NCI-H2081 (cell line): ENCODE measurements at places on chromosomes 3 and 15.

DNA sequence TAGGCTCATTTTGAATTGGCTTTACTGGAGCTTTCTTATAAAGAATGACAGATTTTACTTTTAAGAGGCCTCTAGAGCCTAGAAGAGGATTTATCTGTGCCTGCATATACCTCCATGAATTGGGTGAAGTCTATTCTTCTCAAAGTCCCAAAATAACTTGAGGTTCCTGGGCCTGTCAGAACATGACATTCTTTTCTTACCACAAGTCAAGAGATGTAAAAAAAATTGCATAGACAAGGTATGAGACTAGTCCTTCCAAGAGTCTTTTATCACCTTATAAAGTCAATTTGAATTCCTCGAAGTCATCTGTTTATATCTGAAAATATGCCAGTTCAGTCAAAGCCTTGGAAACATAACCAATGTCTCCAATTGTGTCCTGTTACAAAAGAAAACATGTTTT lies 17.2 kb upstream of the CD200 start:
- no peak for DNase-seq

GRCh38 chr3:42092006-42092405 lies 849 bp downstream of the TRAK1 start:
- DNase-seq = no peak

DNA sequence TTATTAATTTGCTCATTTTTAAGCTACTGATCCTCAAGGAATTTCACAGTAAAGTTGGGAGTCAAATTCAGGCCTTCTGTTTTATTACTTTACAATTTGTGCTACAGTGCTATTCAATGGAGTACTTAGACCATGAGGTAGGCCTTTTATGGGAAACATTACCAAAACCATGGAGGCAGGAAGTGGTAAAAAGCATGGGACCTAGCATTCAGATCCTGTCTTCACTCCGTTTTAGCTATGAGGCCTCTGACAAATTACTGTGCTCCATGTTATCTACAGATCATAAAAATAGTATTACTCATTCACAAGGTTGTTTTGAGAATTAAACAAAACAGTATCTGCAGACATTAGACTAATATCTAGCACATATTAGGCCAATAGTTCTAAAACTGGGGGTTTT lies 140.6 kb upstream of the SLITRK3 start:
- DNase-seq = no peak

- no peak for DNase-seq
Measured at GRCh38 chr3:169347597-169347996, 315.9 kb downstream of the MECOM start.

DNA sequence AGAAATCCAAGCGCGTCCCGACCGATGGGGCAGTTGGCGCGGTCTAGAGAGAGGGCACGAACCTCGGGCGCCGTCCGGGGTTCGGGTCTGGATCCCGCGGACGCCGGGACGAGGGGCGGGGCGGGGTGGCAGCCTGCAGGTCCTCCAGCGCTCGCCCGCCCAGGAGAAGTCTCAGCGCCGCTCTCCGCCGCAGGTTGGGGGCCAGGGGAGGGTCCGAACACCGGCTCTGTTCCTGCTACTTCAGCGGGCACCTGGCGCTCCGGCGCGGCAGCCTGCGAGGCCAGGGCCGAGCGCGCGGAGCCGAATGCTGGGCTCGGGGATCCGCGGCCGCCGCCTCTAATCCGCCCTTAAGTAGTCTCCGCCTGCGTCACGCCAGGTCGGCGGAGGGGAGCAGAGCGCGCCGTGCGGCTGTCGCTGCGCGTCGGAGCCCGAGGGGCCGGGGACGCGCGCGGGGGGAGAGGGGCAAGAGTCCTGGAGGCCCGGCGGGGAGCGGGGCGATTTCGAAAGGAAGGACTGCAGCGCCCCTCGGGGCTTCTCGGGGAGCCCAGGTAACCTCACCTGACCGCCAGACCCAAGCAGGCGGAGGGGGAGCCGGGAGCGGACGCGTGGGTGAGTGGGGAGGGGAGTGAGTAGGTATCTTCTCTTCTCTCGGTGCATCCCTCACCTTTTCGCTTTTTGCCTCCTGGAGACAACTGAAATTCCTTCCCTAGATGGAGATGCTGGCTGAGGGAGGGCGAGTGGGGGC lies at the start of gene GJD2:
Gene GJD2 (minus strand): TSS at position 325 of the 745 bp plus-strand sequence. CDS start 510 bp downstream, outside the sequence.
- DNase-seq = peak; percentile 54

GRCh38 chr3:109731639-109732473 lies 394.5 kb upstream of the DPPA4 start:
- DNase-seq = peak; percentile 46

GRCh38 chr3:133895208-133896001 lies at the start of gene RAB6B:
TSS of gene RAB6B (minus strand) at chr3:133895882. CDS start at chr3:133895466, 416 bp downstream.
- peak; percentile 64 for DNase-seq

DNA sequence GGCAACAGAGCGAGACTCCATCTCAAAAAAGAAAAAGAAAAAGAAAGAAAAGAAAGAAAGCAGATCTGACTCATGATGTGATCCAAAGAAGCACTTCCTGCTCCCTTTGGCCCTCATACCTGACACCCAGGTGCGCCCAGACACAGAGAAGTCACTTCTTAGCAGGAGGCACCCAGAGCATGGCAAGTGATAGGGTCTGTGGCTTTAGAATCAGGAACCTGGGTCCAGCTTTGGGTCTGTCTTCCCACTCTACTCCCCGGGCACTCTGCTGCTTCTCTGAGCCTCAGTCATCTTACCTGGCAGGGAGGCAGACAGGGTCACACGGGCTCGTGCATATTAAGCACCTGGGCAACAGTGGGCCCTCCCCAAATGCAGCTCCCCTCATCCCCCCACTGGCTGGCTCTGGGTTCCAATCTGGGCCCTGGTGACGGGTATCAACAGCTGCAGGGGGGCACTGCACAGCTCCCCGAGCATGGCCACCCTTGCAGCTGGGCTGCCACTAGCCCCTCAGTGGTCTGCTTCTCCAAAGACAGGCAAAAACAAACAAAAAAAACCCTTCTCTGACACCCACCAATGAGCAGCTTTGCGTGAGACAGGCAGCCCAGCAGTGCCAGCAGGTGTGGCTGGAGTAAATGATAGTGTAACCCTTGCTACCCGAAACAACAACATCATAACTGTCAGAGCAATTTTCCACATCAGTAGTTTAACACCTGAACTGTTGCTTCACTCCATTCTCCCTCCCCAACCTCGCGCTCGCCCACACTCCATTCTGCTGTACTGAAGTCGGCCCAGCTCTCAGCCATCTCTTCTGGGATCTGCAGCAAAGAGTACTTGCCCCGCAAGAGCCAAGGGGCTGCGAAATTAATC lies 99.8 kb downstream of the MEGF11 start:
- DNase-seq = peak; percentile 99

- no peak for DNase-seq
Measured at GRCh38 chr3:38084334-38085310, 45.6 kb downstream of the DLEC1 start.

DNA sequence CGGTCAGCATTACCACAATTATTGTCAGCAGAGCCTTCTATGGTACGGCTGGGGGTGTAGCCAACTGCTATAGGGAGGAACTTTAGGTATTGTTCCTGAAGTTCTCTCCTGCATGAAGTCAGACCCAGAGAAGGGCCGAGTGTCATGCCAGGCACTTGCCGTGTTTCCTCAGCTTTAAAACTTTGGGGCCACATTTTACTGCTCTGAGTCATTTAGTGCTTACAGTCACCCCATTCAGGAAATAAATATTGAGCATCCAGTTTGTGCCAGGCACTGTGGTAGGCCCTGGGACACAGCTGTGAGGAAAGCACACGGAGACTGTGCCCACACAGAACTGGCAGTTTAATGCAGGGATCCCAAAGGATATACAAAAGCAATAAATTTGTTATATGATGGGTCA lies 54.5 kb upstream of the APEH start:
- no peak for DNase-seq

DNA sequence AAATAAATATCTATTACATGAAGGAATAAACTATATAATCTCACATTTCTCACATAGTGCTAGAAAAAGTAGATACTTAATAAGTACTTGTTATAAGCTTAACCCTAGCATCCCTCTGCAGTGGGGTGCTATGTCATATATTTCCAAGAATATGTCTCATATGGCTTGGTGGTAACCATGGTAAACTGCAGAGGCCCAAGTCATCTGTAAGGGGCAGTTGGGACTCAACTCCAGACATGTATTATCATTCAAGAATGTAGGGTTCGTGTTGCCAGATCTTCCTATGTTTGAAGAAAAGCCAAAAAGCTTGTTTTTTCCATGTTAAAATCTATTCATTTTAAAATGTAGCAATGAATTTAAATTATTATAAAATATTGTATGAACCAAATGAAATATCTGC lies 46.2 kb downstream of the ZNF385D start:
- no peak for DNase-seq

GRCh38 chr15:25091421-25092158 lies 136.8 kb downstream of the SNRPN start:
- no peak for DNase-seq

GRCh38 chr15:100206643-100207042 lies 135.1 kb downstream of the ADAMTS17 start:
- DNase-seq = no peak

DNA sequence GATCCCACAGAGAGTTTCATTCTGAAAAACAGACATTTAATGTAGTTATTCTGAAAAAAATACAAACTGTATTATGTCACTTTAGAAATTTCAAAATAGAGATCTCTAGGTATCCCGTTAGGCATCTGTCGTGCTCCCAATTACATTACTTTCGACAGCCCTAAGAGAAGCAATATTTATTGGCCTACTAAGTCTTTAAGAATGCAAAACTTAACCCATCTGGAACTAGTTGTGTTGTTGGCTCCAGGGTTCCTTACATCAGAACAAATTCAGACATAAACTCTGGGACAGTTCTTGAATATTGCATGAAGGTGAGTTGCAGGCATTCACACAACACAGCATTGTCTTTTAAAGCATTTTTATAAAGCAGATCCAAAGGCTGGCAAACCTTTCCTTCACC lies 498.4 kb downstream of the FHIT start:
- no peak for DNase-seq

DNA sequence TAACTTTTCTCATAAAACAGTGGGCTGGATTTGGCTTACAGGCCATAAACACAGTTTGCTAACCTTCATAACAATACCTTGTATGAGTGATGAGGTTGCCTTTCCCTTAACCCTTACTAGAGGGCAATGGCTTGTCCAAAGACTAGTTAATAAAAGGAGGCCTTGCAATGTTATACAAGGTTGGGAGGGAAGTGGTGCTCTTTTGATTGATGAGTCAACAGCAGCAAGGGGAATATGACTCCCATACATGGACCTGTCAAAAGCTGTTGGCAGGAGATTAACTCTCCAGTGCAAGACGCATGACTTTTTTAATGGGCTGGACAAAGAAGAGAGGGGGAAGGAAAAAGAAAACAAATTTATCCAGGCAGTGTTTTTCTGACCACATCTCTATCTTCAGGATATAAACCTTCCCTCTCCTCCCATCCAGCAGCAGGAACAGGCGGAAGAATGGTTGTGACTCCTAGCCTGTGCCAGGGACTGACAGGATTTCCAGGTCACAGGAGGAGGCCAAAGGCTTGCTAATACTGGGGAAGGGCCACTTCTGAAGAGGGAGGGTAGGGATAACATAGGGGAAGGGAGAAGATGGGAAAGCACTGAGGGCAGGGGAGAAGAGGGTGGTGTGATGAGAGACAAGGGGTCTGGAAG lies 35.2 kb upstream of the ARL14 start:
- no peak for DNase-seq
